ENCODE measurements at places on chromosomes 13 and 19.

DNA sequence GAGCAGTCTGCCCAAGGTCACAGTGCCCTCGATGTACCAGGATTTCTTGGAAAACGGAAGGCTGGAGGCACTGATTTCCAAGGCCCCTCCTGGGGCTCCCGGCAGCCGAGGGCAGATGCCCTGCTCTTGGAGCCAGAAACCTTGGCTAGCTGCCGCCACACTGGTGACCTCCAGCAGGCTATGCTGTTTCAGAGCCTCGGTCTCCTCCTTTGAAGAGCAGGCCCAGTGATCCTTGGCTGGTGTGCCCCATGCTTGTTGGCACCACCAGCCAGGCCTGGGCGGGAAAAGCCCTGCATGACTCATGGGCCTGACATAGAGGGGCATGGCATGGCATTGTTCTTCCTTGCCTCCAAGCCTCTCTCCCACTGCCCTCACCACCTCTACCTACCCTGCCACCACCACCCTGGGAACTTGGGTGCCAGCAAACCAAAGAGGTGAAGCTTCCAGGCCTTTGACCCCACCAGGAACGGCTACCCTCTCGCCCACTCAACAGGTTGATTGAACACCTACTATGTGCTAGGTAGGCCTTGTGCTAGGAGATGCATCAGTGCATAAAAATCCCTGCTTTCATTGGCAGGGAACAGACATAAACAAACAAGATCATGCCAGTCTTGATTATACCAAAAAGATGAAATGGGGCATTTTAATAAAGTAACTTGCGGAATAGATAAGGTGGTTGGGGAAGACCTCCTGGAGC lies 1.6 kb upstream of the CLEC11A start:
- DNase-seq: no peak

GRCh38 chr13:77991003-77991402 lies 72.4 kb upstream of the EDNRB start:
- no peak for DNase-seq

DNA sequence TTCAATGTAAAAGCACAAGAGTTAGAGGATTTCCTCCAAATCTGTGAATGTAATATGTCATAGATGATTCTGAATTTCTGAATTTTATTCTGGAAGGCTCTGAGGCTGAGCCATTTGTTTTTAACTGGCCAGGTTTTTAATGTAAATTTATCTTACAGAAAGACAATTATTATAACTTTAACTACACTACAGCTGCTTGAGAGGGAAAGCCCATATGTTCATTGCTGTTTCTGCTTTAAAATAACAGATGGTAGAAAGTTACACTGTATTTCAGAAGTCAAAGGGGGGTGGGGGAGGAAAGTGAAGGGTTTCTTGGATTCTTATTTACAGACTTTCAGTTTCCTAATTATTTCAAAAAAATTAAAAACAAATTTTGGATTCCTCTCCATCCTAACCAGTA lies 62.8 kb downstream of the DNAJC15 start:
- DNase-seq: no peak

DNA sequence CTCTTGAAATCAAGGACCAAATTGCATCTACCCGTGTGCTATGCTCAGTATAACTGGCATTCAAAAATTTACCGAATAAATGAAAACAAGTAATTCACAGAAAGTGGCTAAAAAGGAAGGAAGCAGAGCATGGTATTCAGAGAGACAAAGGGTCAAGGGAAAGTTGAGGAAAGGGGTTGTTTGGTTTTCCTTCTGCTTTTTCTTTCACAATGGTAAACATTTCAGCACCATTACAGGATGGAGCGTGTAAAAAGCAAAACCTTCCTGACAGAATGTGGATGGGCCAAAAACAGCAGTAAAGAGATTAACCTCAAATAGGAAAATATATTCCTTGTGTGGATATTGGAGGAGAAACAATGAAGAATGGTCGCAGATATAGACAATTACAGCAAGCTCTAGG lies 14.8 kb downstream of the DIAPH3 start:
- DNase-seq: no peak

- DNase-seq: peak; percentile 48
Measured at GRCh38 chr19:5805462-5806132, 730 bp downstream of the NRTN start.

GRCh38 chr19:30916238-30916637 lies 433.0 kb downstream of the TSHZ3 start:
- no peak for DNase-seq

DNA sequence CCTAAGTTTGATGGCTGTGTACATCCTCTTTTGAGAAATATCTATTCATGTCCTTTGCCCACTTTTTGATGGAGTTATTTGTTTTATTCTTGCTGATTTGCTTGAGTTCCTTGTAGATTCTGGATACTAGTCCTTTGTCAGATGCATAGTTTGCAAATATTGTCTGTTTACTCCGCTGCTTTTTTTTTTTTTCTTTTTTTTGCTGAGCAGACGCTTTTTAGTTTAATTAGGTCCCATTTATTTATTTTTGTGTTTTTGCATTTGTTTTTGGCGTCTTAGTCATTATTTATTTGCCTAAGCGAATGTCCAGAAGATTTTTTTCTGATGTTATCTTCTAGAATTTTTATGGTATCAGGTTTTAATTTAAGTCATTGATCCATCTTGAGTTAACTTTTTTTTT lies 114.9 kb downstream of the GPC6 start:
- no peak for DNase-seq

- no peak for DNase-seq
Measured at GRCh38 chr19:14301150-14301549, 80.1 kb upstream of the ADGRE5 start.

DNA sequence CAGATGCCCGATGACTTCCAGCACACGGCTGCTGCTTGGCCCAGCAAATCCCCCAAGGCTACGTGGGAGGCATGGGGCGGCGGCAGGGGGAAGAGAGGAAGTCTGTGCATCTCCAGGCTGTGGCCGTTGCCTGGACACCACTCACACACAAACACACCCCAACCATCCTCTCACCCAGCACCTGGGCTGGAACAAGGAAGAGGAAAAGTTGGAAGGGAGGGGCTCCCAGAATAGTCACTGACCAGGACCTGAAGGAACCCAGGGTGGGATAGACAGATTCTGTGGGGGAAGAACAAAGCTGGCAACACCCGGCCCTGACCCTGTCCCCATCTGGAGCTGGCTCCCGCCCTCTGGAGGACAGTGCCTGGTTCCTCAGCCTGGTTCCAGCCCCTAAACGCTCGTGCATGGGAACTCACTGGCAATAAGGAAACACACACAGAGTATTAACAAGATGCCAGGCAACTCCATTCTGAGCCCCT lies 11.2 kb downstream of the PPP6R1 start:
- peak; percentile 30 for DNase-seq

GRCh38 chr19:2575734-2576481 lies 100.0 kb downstream of the GADD45B start:
- no peak for DNase-seq

- DNase-seq: no peak
Measured at GRCh38 chr13:94030415-94031119, 448.9 kb downstream of the DCT start.

- no peak for DNase-seq
Measured at GRCh38 chr13:88217372-88217771, 546.2 kb downstream of the SLITRK5 start.

GRCh38 chr19:2251106-2252054 lies 2.3 kb downstream of the AMH start:
- no peak for DNase-seq

- no peak for DNase-seq
Measured at GRCh38 chr13:102267191-102267590, 134.7 kb downstream of the FGF14 start.

DNA sequence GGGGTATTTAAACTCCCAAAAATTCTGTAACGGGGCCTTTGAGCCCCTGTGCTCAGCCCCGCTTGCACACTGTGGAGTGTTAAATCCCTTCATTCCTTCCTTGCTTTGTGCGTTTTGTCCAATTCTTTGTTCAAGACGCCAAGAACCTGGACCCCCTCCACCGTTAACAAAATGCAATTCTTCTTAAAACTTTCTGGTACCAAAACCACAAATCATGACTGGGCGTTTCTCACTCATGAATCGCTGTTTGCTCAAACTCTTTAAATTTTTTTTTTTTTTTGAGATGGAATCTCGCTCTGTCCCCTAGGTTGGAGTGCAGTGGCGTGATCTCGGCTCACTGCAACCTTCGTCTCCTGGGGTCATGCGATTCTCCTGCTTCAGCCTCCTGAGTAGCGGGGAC lies 881 bp downstream of the ZNF20 start:
- no peak for DNase-seq

- no peak for DNase-seq
Measured at GRCh38 chr13:90427322-90428272, 919.9 kb upstream of the MIR17HG start.

DNA sequence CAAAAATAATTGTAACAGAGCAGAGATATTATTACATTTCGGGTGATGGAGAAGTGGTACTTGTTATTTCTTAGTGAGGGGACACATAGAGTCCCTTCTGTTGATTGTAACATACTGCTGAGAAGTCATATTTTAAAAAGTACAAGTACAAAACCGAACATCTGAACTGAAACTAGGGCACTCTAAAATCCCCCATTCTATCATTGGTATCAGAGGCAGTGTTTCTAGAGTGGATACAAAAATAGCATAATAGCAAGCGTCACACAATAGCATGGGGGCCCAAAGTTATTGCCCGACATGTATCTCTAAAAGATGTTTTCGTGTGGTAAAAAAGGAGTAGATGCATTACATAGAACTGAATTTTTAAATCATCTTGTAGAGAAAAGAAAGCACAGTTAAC lies 502.1 kb upstream of the SLC10A2 start:
- DNase-seq: no peak

DNA sequence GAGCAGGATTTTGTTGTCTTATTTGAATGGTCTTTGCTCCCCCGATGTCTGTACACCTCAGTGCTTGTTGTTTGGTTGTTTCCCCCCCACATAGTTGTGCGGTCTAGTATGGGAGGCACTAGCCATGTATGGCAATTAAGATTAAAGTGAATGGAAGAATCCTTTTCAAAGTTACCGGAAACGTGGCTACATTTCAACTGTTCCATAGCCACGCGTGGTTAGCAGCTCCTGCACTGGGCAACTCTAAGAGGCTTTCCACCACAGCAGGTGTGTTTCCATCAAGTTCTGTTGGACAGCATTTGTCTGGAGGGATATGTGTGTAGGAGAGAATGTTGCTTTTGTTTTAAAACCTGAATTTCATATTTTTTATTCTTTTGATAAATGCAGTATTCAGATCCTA lies 247.3 kb downstream of the GGACT start:
- no peak for DNase-seq

GRCh38 chr13:101516262-101516661 lies 63.8 kb downstream of the ITGBL1 start:
- no peak for DNase-seq

- DNase-seq: no peak
Measured at GRCh38 chr13:32022311-32022710, 9.3 kb upstream of the FRY start.

DNA sequence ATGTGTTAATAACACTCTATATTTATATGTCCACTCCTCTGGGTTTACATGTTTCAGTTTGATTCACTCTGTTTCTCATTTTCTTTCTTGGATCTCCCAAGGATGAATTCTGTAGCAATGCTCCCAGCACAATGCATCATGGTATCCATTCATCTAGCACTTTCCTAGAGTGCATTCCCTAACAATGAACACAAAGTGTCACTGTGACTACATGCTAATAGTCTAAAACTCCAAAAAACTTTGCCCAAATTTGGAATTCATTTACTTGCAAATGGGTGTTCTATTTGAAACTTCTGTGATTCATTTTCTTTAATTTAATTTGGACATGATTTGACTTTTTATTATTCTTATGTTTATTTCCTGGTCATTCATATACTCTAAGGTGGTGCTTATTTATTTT lies 286.3 kb downstream of the POU4F1 start:
- no peak for DNase-seq

GRCh38 chr19:29876414-29876813 lies 64.6 kb downstream of the CCNE1 start:
- no peak for DNase-seq

GRCh38 chr19:2957160-2957559 lies 12.4 kb upstream of the ZNF77 start:
- DNase-seq: no peak

- no peak for DNase-seq
Measured at GRCh38 chr13:112861876-112862615, 107.0 kb upstream of the MCF2L start.

DNA sequence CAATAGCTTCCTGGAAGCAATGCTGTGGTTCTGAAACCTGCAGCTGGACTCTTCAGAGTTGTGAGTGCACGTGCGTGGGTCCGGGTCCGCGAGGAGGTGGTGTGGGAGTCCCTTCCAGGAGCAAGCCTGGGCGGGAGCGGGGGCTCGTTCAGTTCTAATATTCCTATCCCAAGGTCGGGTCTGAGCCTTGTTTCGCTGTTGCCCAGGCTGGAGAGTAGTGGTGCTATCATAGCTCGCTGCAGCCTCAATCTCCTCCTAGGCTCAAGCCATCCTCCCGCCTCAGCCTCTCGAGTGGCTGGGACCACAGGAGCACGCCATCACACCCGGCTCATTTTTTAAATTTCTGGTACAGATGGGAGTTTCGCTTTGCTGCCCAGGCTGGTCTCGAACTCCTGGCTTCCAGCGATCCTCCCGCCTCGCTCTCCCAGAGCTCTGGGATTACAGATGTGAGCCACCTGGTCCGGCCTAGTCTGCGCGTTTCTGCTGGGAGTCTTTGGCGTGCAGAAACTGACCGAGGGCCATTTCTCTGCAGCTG lies 625 bp downstream of the ZFP82 start:
- no peak for DNase-seq

GRCh38 chr19:17951990-17952976 lies 14.6 kb upstream of the KCNN1 start:
- DNase-seq: no peak

- peak; percentile 42 for DNase-seq
Measured at GRCh38 chr19:43957891-43958290, 6.9 kb downstream of the ZNF221 start.

Measured in EL (cell line).